ENCODE measurements at places on chromosomes 3 and 15. TPM values are rescaled to one million over a fixed set of nuclear protein-coding genes. Genes with fewer than 3 reads are reported as not detected.

DNA sequence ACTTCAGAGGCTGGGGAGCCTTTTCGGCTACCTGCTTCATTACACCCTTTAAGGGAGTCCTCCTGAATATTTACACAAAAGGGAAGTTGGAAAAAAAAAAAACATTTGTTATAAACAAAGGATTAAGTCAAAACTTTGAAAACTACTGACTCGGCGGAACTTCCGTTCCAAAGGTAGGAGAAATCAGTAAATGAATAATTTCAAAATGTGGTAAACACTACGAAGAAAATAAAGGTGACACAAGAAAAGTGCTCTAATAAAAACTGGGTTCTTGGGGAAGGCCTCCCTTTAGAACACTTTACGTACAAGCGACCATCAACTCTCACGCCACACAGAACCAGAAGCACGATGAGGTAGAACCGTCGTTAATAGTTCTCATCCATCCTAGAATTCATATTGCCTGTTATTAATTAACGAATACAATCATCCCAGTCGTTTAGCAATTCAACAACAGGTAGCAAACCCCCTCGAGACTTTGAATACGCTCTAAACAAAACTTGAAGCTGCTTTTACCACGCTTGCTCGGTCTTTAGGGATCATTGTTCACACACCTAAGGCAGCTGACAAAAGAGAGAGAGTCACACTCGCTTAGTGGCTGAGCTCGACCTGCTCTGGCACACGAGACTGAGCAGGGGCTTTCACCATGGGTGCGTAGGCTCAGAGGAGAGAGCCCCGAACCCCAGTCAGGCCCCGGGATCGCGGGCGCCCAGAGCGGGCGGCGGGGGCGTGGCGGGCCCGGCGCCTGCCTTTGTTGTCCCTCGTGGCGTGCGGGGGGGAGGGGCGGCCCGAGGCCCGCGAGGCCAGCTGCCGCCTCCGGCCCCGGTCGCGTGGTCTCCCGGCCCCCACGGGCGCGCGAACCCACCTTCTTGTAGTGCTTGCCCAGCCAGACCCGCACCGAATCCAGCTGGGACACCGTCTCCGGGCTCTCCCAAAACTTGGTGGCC lies 680 bp downstream of the SMARCC1 start:
- DNase-seq = peak; percentile 63

GRCh38 chr3:71817262-71817661 lies 32.3 kb upstream of the PROK2 start:
- no peak for DNase-seq

GRCh38 chr3:44993471-44994205 lies 17.6 kb downstream of the EXOSC7 start:
- DNase-seq = no peak

TRANK1 gene
- 16.6 TPM for total RNA-seq

DNA sequence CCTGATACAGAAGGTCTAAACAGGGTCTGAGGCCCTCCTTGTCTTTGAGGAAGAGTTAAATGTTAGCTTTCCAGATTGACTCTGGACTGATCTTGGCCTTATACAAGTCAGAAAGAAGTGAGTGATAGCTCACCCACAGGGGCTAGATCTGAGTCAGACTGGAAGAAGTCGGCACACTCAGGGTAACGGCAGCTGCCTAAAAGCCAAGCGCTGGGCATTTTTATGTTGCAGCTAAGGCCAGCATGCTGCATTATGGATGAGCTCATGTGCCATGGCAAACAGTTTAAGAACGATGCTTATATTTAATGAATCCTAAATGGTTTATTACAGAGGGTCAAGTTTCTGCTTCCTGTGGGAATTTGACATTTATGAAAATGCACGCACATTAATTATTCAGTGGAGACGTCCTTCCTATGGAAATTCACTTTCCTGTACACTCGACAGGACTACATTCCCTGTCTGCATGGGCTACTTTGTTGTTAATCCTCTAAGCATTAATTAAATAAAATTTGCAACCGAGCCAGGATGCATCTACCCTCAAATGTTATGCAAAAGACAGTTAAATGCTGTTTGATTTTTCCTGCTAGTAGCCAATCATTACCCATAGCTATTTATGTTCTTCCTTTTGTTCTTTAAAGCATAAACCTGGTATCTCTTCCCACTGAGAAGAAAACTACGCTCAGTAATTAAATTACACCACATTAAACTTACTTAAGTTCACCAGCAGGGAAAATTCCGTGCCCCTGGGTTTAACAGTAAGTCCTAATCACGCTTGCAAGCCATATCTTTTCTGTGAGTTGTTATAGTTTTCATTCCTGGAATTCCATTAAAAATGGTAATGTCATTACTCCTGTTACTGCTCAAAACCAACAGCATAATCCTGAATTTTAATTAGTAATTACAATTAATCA lies 762.7 kb upstream of the CFAP20DC start:
- no peak for DNase-seq

DNA sequence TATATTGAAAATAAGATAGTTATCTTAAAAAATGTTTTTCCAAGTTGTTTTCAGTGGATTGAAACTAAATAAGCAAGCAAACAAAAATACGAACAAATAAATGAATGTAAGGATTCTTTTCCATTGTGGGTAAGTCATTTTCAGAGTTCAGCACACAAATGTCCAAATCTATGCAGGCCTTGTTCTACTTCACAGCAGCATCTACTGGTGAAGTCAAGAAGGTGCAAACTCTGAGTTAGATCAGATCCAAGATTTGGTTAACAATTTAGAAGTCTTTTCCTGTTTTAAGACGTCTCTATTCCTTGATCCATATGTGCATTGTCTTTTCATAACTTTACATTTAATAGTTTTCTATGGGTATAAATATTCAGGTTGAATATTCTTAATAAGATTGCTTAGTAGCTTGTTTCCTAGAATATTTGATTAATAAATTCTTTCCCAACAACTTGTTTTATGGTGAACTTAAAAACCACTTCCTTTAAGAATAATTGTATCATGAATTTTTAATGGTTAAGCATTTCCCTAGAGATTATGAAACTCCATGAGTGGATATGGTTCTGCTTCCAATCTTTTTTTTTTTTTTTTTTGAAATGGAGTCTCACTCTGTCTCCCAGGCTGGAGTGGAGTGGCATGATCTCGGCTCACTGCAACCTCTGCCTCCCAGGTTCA lies 10.5 kb downstream of the PTX3 start:
- DNase-seq = no peak

GRCh38 chr15:101617390-101617965 lies 34.7 kb downstream of the TM2D3 start:
- DNase-seq = no peak

CYP1A2 gene
- not detected for total RNA-seq

DNA sequence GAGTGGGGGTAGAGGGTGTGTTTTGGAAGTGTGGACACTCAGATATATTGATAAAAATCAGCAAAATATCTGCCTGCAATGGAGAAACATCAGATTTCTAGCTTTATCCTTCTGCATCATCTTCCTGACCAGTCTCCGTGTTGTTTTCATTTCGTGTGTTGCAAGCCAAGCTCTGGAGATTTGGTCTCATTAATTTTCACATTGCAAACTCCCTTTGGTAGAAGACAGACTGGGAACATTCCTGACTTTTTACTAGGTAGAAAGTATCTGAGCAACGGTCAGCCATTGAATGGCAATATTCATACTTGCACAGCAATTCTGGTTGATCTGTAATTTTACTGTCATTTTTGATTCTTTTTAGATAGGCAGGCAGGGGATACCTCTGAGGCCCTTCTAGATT lies 30.4 kb downstream of the FSTL1 start:
- no peak for DNase-seq

GRCh38 chr3:25573386-25574171 lies 91.1 kb downstream of the TOP2B start:
- no peak for DNase-seq

- no peak for DNase-seq
These were observed 354.4 kb downstream of the TUSC7 start for GRCh38 chr3:117063930-117064329.

DNA sequence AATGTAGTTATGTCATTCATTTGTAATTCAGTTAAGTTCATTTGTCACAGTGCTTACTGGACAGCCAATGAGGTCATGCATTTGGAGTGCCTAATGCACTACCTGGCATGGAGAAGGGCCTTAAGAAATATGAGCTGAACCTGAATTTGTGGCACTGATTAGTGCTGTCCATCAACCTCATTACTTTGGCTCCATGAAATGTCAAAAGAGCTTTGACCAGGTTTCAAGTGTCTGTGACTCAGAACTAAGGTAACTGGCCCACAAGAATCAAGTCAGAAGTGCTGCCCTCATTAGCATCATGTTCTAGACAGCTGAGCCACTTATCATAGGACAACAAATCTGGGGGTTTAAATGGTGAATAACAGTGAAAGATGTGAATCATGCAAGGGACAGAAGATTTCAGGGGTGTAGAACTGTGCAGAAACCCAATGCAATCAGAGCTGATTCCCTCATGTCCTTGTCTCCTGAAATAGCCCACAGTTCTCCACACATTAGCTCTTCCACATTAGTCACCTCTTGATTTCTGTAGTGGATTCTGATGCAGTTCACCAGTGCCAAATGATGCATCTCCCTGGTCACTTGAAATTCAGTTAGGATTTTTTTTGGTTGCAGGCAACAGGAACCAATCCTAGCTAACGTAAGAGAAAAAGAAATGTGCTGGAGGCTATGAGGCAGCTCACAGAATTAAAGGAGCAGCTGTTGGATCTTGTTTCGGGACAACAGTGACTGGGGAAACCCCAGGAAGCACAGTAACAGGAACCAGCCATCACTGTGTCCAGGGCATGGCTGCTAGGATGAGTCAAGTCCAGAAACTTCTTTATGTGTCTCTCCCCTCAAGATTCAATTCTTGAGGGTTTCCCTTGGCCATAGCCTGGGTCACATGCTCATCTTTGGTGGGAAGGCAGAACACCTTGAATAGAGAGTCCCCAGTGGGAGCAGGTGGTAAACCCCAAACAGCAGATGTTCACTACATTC lies 38.7 kb downstream of the CHST2 start:
- DNase-seq = no peak

THRB gene
- 29.8 TPM for total RNA-seq

DNA sequence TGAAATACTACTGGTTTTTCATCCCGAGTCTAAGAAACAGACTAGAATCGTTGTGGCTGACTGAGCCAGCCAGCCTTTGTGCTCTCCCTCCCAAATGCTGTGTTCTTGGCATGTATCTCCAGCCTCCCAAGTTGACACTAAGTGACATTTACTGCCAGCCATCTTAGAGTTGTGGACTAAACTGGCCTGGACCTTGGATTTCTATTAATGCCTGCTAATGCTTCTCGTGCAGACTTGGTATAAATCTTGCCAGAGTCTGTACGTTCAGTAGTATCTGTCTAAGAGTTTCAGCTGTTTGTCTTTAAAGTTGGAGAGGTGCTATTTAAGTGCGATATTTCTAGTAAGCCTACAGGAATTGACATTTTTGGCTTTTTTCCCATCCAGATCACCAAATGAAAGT lies 166.6 kb upstream of the BHLHE40 start:
- DNase-seq = no peak

DNA sequence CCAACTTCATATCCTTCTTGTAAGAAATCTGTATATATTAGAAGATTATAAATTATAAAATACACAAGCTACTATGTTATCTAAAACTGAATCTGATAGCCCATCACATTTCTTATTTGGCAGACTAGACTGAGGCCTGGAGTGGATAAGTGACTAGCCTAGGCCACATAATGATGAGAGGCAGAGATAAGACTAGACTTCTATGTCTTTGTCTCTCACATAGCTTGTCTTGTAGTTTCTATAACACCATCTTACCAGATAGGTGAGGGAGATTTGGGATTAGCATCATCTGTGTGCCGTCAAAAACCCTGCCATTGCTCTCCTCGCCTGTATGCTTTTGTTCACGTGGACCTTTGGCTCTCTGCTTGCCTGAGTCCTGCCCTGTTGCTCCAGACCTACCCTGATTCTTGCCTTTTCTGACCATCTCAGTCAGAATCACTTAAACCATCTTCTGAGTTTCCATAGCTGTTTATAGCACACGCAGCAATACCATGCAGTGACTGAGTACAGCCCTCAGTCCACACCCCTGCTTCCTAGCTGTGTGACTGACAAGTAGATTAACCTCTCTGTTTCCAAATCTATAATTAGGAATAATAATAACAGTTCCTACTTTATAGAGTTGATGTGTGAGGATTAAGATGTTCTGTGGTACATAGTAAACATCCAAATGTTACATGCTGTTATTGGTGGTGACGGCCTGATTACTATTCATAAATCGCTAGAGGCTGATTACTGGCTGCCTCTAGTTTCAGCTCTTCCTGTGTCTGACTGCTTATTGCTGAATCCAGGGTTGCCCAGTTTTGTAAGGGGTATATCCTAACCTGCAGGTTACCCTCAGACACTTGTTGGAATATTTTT lies 49.7 kb downstream of the PDE8A start:
- no peak for DNase-seq

GRCh38 chr3:160464321-160464720 lies 14.7 kb upstream of the TRIM59 start:
- no peak for DNase-seq

DNA sequence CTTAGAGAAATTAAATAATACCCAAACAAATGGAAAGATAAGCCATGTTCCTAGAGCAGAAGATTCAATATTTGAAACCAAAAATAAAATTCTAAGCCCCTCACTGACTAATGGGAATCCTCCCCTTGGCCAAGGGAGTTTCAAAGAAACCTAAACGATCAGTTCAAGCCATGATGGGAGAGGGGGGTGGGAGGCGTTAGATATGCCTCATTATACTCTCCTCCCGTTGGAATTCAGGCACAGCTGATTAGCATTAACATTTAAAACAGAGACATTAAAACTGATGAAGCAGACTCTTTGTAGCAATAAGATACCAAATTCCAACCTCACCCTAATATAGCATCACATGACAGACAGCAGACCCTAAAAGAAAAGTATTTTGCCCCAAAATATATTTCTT lies 32.9 kb downstream of the OCA2 start:
- no peak for DNase-seq

ZNF445 gene
- total RNA-seq = 7.2 TPM

DNA sequence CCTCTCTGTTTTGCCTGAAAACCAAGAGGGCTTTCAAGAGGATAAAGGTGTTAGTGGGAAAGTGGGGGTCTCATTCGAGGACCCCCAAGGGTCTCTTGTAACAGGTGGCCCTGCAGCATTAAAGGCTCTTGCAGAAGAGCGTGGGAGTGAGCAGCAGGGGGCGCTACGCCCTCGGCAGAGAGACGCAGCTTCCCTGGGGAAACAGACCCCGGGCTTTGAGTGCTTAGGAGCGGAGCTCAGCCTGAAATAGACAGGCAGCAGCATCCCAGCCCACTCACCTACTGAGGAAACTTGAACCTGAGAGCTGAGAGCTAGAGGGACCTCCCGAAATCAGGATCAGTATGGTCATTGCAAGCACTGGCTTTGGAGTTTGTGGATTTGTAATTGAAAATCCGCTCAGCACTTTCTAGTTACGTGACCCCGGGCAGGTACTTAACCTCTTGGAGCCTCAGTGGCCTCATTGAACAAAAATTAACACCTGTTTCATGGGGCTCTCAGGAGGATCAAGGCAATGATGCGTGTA lies 25.7 kb downstream of the RPLP1 start:
- DNase-seq = no peak

DNA sequence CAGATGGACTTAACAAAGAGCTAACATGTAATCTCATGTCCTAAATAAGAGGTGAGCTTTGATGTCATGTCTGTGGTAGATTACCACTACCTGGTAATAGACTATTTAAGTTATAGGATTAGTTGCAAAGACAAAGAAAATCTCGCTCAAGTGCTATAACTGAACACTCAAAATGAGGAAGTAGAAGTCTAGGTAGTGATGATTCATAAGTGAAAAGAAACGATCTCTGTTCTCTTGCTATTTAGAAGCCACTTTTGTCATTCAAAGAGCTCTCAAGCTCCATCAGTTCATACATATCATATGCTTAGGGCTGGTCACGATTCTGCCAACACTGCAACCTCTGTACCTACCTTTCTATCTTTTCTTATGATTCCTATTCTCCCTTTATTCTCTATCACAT lies 110.9 kb downstream of the EDEM1 start:
- no peak for DNase-seq

GRCh38 chr15:99068186-99068585 lies 36.7 kb upstream of the SYNM start:
- DNase-seq = no peak
